ENCODE measurements at places on chromosomes 4 and X.

DNA sequence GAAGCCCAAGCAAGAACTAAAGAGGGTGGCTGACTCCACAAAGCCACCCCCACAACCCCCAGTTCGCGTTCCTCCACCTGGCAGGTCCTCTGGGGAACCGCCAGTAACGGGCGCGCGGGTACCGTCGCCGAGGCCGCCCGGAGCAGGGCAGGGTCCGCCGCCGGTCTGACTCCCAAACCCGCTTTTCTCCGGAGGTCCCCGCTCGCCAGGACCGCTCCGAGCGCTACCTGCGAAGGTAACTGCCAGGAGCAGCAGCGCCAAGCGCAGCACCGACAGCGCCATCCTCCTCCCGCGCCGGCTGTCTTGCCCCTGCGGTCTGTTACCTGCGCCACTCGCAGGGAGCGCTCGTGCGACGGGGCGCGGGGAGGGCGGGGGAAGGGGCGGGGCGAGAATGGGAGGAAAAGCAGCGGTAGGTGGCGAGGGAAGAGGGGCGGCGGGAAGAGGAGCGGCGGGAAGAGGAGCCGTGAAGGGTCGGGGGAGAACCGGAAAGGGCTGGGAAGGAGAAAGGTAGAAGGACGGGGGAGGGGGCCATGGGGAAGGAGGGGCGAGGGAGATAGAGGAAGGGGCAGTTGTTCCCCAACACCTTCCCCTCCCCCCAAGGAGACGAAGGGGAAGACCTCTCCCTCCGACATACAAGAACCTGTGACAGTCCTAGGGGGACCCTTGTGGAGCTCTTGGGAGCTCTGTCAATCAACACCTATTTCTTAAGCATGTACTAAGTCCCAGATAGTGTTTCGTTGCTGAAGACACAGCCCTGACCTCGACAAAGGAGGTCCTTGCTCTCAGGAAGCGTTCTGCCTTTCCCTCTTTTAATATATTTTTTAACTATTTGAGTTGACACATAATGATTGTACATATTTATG, at the start of gene SPINK2:
SPINK2 (minus strand) TSS at position 321 of the 863 bp plus-strand sequence; CDS start at position 282, 39 bp downstream.
- H3K36me3 ChIP-seq, result no peaks in the 10 kb centered on the region
- peaks cover 43% of the 10 kb centered on the region for H3K27me3 ChIP-seq
- H3K4me3 ChIP-seq, result peak within 1 kb of the TSS; percentile 37
- DNase-seq, result no peak
- no peak within 1 kb of the TSS for H3K27ac ChIP-seq

- no peak for DNase-seq
- peaks cover 5% of the 10 kb centered on the region for H3K4me1 ChIP-seq
- H3K27me3 ChIP-seq, result no peaks in the 10 kb centered on the region
- peaks cover 19% of the 10 kb centered on the region for H3K36me3 ChIP-seq
- H3K27ac ChIP-seq, result no peak overlapping the region
Measured at GRCh38 chr4:53450773-53451172, 73.3 kb downstream of the FIP1L1 start.

GRCh38 chr4:26862381-26862915, 1.8 kb downstream of the STIM2 start:
- H3K27ac ChIP-seq, result peak overlapping the region; percentile 96
- H3K4me1 ChIP-seq, result peaks cover 32% of the 10 kb centered on the region
- no peaks in the 10 kb centered on the region for H3K36me3 ChIP-seq
- no peak for DNase-seq

GRCh38 chr4:68082758-68083157, 46.9 kb downstream of the TMPRSS11F start:
- H3K4me1 ChIP-seq, result no peaks in the 10 kb centered on the region
- no peak overlapping the region for H3K27ac ChIP-seq
- DNase-seq, result no peak
- H3K4me3 ChIP-seq, result no peak overlapping the region

DNA sequence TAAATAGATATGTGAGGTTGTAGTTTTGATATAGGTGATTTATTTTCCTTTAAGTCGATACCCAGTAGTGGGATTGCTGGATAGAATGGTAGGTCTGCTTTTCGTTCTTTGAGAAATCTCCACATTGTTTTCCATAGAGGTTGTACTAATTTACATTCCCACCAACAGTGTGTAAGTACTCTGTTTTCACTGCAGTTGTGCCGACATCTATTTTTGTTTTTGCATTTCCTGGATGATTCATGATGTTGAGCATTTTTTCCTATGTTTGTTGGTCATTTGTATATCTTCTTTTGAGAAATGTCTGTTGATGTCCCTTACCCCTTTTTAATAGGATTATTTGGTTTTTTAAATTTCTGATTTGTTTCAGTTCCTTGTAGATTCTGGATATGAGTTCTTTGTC, 120.7 kb downstream of the NAA11 start:
- DNase-seq, result no peak
- H3K36me3 ChIP-seq, result no peaks in the 10 kb centered on the region
- H3K4me3 ChIP-seq, result no peak overlapping the region
- no peaks in the 10 kb centered on the region for H3K27me3 ChIP-seq

GRCh38 chr4:153725136-153725830, 34.5 kb downstream of the RNF175 start:
- no peaks in the 10 kb centered on the region for H3K27me3 ChIP-seq
- no peaks in the 10 kb centered on the region for H3K36me3 ChIP-seq
- DNase-seq, result no peak
- H3K4me3 ChIP-seq, result no peak overlapping the region
- no peak overlapping the region for H3K27ac ChIP-seq
- no peaks in the 10 kb centered on the region for H3K4me1 ChIP-seq

DNA sequence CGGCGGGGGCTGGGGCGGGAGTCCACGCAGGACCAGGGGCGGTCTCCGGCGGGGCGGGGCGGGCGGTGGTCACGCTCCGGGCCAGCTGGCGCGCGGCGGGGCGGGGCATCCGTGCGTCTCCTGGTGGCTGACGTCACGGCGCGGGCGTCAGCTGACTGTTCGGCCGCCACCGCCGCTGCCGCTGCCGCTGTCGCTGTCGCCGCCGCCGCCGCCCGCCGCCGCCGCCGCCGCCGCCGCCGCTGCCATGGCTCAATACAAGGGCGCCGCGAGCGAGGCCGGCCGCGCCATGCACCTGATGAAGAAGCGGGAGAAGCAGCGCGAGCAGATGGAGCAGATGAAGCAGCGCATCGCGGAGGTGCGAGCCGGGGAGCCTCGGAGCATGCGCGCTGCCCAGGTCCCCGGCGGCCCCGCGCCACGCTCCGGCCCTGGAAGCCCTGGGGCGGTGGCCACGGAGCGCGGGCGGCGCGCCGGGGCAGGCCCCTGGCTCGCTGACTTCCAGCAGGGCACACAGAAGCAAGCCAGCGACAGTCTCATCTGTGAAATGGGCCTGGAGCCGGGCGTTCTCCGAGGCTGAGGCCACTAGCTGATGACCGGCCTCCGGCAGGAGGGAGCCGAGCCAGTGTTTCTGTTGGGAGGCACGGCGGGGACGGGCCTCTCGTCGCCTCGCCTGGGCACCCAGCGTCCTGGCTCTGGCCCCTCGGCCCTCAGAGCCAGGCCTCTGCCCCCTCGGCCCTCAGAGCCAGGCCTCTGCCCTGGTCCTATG, at the start of gene FAM50A:
FAM50A (plus strand) TSS at position 150 of the 763 bp plus-strand sequence; CDS start at position 245, 95 bp downstream.
- peaks cover 35% of the 10 kb centered on the region for H3K4me1 ChIP-seq
- H3K36me3 ChIP-seq, result peaks cover 63% of the 10 kb centered on the region
- peak within 1 kb of the TSS; percentile 67 for H3K4me3 ChIP-seq
- H3K27ac ChIP-seq, result peak within 1 kb of the TSS; percentile 89
- no peaks in the 10 kb centered on the region for H3K27me3 ChIP-seq

DNA sequence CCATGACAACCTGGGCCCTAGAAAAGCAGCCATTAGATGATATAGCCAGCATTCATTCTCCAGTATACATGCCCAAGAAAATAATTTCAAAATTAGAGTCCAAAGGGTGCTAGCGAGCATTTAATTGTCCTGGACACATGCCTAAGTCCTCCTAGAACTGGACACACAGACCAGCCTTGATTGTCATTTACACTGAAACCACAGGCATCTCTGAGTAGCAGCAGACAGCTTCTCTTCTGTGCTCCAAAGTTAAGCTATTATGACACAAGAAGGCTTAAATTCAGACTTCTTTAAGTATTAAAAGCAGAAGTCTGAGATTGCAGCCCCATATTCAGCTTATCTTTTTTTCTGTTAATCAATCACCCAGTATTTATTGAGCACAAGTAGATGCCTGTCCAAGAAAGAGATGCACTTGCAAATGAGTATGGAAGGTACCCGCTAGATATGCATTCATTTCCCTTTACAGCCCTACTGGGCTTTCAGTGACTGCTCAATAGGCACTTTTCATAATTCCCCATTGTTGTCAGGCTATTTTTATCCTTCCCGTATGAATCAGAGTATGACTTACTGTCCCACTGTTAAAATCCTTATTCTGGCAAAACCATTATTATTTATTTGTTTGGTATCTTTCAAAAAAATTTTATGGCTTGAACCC, 374.1 kb downstream of the FBXW7 start:
- peaks cover 15% of the 10 kb centered on the region for H3K4me1 ChIP-seq
- no peaks in the 10 kb centered on the region for H3K27me3 ChIP-seq
- no peaks in the 10 kb centered on the region for H3K36me3 ChIP-seq
- H3K4me3 ChIP-seq, result no peak overlapping the region
- H3K27ac ChIP-seq, result no peak overlapping the region

DNA sequence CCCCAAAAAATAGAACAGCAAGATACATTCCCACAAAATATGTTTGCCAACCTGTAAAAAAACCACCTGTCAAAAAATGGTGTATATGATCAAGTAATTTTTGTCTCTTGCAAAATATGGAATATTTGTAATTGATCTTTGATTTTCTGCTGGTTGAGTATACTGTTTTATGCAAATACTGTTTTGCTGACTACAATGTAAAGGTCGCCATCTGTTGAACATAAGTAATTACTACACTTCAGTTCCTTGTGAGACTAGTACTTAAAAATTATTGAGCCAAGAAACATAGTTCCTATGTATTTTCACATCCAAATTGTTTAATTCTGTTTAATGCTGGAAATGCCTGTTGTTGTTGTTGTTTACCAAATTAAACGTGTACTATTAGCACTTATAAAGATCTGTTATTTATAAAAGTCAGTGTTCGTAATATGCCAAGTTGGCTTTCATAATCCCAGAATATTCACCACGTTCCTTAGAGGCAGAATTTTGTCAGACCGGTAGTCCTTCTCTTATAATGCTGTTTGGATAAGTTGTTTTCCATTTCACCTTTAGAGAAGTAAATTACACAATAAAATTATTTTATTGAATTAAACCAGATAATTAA, 144.2 kb downstream of the PDLIM5 start:
- peaks cover 17% of the 10 kb centered on the region for H3K36me3 ChIP-seq
- H3K4me3 ChIP-seq, result no peak overlapping the region
- peaks cover 8% of the 10 kb centered on the region for H3K4me1 ChIP-seq
- no peak for DNase-seq
- no peaks in the 10 kb centered on the region for H3K27me3 ChIP-seq

- H3K36me3 ChIP-seq, result no peaks in the 10 kb centered on the region
- DNase-seq, result no peak
- H3K27me3 ChIP-seq, result no peaks in the 10 kb centered on the region
- H3K4me1 ChIP-seq, result peaks cover 26% of the 10 kb centered on the region
Measured at GRCh38 chr4:113921089-113921794, 58.2 kb downstream of the ARSJ start.

DNA sequence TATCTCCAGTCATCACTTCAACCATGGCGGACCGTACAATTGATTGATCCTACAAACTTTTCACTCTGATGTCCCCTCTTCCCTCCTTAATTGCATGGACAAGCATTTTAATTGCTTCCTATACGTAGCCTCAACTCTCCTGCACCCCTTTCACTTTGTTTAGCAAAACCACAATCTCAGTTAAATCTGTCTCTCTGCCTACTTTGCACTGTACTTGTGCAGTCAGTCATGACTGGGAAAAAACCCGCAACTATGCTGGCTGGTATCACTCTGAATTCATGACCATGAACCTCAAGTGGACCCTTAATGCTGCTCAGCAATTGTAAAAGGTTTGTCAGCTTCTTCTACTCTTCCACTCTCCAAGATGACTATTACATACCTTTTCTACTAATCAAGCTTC, 51.7 kb upstream of the AFF2 start:
- DNase-seq, result no peak
- no peaks in the 10 kb centered on the region for H3K4me1 ChIP-seq
- no peaks in the 10 kb centered on the region for H3K36me3 ChIP-seq
- H3K4me3 ChIP-seq, result no peak overlapping the region
- H3K27me3 ChIP-seq, result no peaks in the 10 kb centered on the region
- H3K27ac ChIP-seq, result no peak overlapping the region

DNA sequence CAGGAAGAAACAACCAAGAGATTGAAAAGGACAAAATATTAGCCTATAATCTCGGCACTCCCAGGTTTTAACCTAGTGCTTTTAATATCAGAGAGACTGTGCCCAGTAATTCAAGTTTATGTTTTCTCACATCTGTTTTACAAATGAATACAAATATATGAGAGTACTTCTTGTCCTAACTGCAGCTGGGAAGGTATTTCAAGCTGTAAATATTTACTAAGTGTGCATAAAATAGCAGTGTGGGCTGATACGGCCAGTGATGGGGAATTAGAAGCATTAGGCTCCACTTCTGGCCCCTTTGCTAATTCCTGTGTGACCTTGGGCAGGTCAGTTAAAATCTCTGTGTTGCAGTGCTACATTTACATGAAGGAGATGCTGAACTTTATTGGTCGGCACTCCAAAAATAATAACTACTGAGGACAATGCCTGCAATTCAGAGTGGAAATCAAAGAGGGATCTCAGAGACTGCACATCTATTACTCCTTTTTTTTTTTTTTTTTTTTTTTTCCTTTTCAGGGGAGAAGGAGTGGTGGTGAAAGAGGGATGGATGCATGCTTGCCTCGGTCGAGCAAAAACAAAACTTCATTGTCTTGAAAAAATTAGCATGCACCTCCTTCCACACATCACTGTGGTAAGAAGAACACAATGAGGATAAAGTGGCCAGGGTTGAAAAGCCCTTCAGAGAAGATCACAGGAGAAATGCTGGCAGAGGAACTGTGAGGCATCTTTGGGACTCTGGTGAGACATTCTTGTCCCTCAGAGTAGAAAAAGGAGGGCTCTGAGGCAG, 44.6 kb upstream of the LNX1 start:
- peak; percentile 14 for DNase-seq
- no peak overlapping the region for H3K27ac ChIP-seq
- no peaks in the 10 kb centered on the region for H3K36me3 ChIP-seq
- peaks cover 6% of the 10 kb centered on the region for H3K4me1 ChIP-seq
- H3K27me3 ChIP-seq, result peaks cover 4% of the 10 kb centered on the region

DNA sequence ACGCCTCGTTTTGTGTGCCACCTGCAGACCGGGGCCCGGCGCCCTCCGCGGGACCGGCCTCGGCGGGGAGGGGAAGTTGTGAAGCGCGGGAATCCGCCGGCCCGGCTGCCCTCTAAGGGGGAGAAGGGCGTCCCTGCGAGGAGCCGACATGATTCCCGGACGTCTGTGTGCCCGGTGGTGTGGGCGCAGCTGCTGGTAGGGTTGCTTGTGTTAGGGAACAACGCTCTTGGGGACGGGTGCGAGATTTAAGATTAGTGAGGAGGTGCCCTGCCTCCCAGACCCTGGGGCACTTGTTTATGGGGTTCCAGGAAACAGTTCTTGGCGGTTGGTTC, 627 bp downstream of the CDKN2AIP start:
- no peaks in the 10 kb centered on the region for H3K27me3 ChIP-seq
- H3K36me3 ChIP-seq, result peaks cover 15% of the 10 kb centered on the region
- peak overlapping the region; percentile 99 for H3K27ac ChIP-seq
- DNase-seq, result no peak
